ENCODE measurements at places on chromosomes 6 and 20.

DNA sequence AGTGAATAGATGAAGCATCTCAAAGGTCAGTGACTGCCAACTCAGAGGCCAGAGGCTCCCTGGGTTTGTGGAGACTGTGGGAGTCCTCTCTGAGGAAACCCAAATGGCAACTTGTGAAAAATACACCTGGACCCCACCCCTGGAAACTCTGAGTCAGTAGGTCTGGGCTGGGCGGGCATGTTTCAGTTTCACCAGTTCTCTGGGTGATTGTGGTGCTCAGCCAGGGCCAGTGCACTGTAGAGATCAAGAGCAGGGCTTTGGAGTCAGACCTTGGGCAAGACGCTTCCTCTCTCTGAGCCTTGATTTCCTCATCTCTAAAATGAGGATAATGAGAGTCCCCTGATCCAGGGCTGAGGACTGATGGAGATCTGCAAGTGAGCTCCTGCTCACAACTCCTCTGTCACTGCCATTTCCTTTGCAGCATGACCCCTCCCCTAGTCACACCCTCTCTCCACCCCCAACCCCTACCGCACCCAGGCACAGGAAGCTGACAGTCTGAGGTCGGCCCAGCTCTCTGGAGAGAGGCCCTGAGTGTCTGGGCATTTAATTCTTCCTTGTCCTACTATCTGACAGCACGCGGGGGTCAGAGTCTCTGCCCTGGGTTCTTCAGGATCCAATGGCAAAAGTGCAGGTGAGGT lies 5.1 kb downstream of the DEF6 start:
- no peak for DNase-seq

DNA sequence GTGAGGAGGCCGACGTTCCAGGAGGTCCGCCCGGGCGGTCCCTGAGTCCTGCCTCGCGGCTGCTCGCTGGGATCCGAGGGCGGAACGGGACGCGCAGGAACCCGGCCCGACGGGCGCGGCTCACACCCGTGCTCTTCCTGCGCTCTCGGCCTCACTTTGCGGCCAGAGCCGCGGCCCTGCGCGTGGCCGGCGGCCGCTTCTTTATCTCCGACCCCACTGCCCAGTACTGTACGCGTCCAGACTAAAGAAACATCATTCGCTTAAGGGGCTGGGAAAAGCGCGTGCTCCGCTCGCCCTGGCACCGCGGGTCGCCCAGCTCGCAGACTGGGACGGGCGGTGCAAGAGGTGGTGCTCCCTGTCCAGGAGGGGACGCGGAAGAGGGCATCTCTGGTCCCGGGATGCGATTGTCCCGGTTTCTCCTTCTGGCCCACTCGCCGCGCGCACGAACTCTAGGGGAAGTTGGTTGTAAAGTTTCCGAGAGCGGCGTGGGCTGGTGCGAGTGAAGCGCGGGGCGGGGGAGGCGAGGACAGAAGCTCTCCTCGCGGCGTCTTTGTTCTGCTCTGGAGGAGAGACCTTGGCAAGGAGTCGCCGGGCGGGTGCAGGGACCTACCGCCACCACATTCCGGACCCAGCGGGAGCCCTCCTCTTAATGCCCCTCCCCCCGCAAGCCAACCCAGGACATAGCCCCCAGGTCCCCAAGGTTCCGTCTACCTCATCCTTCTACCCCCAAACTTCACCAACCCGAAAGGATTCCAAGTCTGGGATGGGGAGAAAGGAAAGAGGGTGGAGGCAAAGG lies 71.0 kb downstream of the SOX4 start:
- DNase-seq = peak; percentile 61

- DNase-seq = no peak
These were observed 329.1 kb upstream of the QKI start for GRCh38 chr6:163085426-163085825.

DNA sequence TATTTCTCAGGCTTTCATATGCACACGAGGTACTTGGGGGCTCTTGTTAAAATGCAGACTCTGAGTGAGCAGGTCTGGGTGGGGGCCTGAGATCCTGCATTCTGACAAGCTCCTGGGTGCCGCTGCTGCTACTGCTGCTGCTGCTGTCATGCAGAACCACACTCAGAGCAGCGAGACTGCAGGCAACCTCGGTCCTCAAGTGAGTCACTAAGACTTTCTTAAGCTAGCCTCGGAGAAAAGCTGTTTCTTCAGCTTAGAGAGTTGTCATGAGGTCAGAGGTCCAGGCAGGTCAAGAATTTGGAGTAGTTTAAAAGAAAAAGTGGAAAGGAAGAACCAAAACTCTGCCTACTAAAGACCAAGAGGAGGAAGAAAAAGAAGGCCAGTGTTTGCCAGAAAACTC lies 92.9 kb downstream of the SPTLC3 start:
- DNase-seq = no peak

GRCh38 chr6:122817766-122818165 lies 28.7 kb downstream of the SMPDL3A start:
- DNase-seq = no peak

GRCh38 chr6:85008296-85009009 lies 244.1 kb upstream of the TBX18 start:
- peak; percentile 63 for DNase-seq

GRCh38 chr20:59400708-59401107 lies 100.3 kb downstream of the EDN3 start:
- no peak for DNase-seq

DNA sequence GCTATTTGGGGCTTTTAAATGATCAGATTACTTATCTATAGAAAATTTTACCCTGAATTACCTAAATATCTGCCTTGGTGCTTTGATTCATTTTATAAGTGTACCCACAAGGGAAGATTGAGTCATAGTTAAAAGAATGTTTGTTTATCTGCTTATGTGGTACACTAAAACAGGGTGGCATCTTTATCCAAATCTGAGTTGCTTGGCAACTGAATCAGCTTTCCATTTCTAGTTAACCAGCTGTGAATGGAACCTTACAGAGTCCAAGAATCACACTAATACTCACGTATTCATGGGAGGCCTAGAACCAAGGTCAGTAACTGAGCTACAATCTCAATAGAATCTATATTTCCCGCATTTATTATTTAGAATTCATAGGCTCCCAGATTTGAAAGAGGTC lies 44.0 kb upstream of the CAP2 start:
- DNase-seq = no peak

DNA sequence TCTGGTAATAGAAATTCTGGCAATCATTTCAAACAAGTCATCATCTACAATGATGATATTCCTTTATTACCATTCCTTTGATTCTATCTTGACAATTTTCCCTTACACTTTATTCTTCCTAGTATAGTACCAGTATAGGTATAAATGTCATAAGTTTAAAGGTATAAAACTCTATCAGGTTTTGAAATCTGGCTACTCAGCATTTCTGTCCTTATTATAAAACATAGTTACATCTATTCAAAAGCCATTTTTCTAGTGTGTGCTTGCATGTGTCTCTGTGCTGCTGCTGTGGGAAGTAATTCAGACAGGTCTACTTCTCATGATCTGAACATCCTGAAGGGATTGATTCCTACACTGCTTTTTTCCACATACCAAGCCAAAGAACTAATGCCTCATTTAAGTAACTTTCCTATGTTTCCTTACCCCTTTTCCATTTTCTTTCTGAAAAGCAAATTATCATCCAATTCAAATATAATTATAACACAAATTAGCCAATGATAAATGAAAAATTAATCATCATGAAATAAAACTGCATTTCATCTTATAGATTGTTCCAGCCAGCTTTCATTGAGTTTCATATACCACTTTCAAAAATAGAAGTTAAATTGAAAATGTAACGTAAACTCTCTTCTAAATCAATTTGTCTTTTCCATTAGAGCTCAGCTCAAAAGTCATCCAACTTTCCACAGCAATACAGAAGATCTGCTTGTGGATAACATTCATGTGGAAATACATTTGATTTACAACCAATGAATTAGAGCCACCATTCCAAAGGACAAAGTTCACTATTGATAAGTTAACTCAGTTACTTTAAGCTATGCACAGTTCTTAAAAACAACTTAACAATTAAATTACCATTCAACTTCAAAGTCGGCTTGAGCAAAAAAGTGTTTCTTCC lies 35.9 kb downstream of the COL12A1 start:
- DNase-seq = peak; percentile 47

DNA sequence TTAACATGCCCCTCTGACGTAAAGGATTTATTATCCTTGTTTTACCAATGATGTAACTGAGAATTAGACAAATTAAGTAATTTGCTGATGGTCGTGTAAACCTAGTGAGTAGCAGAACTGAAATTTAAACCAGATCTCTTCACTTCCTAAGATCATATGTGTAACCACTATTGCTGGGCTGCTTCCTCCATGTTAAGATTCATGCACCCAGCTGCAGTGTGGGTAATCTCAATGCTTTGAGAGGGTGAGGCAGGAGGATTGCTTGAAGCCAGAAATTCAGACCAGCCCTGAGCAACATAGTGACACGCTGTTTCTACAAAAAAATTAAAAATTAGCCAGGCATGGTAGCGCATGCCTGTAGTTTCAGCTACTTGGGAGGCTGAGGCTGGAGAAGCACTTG lies 97.9 kb downstream of the L3MBTL3 start:
- no peak for DNase-seq

DNA sequence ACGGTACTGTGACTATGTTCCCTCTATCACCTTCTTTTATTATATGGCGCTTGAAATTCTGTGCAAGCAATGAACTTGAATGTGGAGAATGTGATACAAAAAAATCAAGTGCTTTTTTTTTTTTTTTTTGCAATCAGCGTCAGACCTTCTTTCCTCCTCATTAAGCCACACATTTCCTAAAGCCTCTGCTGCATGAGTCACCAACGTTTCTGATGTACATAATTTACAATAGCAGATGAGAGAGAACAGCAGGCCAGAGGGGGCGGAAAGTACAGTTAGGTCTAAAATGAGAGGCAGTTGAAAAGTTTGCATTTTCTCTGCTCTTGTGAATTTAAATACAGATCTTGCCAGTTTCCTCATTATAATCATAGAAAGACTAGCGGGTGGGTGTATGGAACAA lies 114.6 kb upstream of the RIPOR2 start:
- DNase-seq = peak; percentile 90

DNA sequence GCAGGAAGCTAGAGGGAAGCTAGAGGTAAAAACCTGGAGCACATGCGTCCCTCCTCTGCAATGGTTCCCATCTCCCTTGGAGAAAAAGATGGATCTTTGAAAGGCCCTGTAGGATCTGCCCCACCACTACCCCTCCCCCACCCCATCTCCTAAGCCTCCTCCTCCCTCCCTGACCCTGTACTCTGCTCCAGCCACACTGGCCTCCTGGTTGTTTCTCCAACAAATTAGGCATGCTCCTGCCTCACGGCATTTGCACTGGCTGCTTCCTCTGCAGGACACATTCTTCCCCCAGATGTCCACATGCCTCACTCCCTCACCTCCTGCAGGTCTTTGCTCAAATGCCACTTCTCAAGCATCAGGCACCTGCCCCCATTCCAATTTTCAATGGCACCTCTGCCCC lies 45.5 kb downstream of the UBE2V1 start:
- no peak for DNase-seq

DNA sequence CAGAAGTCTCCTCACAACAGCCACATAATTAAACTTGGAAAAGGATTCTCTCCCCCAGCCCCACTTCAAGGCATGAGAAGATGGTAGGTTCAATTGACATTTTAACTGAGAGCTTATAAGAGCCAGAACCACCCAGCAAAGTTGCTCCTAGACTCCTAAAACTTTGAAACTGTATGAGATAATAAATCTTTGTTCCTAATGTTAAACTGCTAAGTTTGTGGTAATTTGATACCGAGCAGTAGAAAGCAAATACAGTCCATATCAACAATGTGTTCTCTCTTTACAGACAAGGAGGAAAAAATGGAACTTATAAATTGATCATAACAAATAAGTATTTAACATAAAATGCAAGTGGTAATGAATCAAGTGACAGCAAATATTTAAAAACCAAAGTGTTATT lies 831.8 kb downstream of the MAFB start:
- DNase-seq = no peak

- no peak for DNase-seq
These were observed 204.5 kb upstream of the TAB2 start for GRCh38 chr6:149112976-149113375.

DNA sequence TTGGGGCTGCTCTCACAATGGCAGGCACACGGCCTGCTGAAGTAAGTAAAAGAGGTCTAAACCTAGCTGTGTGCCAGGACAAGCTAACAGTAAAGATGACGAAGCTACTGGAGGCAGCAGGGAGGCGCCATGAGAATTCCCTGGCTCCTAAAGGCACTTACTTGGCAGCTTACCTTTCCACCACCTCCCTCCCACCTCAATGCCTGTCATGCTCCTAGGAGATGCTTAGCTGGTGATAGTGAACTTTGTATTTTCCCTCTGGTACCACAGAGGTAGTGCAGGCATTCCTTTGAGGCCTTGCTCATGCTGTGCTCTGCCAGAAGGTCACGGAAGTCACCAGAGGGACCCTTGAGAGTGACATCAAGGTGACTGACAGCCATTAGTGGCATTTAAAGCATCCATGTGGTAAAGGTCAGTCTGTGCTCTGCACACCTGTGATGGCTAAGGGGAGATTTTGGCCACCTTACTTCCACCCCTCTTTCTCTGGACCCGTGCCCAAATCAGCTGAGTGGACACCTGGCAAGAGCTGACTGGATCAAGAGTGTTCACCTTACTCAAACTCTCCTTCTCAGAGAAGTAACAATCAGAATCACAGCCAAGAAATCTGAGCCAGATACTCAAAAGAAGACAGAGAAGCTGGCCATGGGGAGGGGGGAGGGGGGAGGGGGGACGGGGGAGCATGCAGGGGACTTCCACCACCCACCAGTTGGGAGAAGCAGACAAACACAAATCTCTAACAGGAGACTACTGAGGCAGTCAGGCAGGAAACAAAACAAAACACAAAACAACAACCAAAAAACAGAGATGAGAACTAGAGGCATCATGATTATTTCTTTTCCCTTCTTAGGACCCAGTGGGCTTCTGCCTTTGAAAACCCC lies 2.9 kb downstream of the FKBP1A start:
- DNase-seq = peak; percentile 36

DNA sequence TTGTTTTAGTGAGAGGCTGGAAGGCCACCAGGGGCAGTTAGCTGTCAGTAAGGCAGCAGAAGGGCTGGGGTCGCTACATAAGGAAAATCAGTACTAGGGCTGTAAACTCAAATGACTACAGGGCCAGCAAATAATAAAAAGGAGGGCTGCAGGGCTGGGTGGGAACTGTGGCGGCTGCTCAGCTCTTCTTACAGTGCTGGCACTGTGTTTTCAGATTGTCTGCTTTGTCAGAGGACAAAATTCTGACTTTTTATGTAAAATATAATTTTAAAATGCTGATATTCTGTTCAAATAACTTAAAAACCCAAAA lies 23.2 kb downstream of the HLA-A start:
- no peak for DNase-seq
